IPS DF 6.9 (cell line): ENCODE measurements at places on chromosomes 1 and 21.

DNA sequence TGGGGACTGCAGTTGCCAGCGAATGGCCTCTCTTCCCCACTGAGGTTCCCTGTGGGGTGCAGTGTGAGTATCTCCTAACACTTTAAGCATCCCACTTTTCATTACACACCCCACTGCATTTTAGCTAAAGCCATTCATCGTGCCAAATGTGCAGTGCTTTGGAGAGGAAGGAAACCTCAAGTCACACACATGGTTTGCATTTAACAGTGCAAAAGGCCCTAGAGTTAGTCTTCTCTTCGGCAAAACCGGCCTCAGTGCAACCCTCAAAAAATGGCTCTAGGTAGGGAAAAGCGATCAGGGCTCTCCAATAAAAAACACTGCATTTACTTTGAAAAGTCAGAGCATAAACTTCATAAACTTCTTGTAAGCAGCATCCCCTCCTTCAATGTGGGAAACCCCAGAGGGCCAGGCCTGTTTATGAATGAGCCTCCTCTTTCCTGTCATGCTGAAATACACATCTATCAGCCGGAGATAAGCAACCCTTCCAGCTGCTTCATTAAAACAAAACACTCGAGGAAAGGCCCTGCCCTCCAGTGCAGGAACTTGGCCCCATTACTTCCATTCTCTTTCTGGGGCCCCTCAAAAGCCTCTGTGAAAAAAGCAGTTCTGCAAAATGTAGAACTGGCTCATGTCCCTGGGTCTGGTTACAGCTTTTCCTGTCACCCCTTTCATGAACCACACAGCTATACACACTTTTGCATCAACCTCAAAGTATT lies 184.0 kb downstream of the CDC7 start:
- DNase-seq: no peak

GRCh38 chr1:41913014-41913413 lies 5.7 kb downstream of the HIVEP3 start:
- DNase-seq: no peak

DNA sequence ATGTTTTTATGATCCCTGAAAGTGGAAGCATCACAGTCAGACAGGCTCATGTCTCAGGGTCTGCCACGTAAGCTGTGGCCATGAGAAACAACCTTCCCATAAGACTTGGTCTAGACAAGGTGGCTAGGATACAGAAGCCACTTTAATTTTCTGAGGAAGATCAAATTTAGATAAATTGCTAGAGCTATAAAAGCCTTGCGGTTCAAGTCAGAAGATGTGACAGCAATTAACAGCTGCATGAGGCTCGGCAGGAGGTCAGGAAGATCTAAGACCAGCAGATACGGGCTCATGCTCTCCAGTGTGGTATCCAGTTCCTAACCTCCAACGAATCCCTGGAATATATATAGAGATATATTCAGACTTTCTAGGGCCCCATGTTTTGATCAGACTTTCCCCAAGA lies 577.1 kb downstream of the PLPP3 start:
- no peak for DNase-seq

DNA sequence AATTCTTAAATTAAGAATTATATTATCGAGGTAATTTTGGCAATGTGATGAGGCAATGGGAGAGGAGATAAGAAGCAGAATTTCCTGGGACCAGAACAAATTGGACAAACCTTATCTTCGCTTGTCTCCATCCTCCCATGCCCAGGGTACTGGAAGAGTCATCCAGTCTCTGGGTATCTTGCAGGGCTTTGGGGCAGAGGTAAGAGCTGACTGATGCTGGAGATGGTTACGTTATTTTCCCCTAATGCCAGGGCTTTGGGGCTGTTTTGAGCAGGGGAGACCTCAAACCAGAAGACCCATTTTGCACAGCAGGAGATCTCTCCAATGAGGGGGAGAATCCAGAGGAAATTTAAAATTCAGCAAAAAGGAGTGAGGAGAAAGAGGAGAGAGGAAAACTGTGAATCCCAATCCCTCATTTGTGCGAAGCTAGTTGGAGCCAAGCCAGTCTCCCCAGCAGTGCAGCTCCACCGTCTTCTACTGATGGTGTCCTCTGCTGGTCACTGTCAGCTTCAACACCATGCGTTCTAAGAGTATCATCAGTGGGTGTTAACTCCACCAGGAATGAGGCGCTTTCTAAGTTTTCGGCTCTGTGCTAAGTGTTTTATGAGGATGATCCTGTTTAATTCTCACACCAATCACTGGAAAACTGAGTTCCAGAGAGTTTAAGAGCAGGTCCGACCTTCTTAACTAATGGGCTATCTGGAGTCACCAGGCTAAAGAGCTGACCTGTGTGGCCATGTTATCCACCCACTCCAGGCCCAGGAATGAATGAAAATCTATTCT lies 86.8 kb upstream of the CD34 start:
- peak; percentile 70 for DNase-seq

GRCh38 chr1:23913212-23913880 lies at the start of gene CNR2:
Gene CNR2, minus strand, starts transcription at chr1:23913362. Its CDS starts 37,745 bp downstream, at chr1:23875617.
- no peak for DNase-seq

DNA sequence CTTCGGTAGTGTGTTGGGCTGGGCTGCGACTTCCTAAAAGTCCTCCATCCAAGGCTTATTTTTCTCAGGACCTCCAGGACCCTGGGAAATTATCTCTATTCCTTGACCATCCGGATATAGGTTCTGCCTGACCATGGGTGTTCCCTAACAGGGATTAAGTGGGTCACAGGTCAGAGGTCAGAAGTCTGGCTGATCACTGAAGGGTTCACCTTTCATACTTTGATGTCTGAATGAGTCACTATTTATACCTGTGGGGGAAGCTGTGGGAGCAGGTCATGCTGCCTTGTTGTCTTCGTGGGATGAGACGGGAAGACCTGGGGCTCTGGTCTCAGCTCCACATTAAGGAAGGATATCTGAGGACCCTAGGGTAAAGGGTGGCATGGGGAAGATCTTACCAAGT lies 65.0 kb upstream of the ETV3 start:
- DNase-seq: no peak

DNA sequence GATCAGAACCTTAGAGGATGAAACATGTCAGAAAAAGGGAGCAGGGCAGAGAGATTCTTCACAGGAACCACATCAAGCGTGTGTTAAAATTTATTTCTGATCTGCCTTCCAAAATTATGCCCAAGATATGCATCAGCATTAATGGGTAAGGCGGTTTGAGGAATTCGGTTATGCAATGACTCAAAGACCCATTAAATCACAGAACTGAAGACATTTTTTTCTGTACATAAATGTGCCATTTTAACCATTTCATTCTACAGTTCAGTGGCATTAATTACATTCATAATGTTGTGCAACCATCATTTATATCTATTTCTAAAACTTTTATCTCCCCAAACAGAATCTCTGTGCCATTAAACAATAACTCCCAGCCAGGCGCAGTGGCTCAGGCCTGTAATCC lies 43.4 kb downstream of the CNST start:
- no peak for DNase-seq

GRCh38 chr1:208510192-208510952 lies 266.2 kb upstream of the PLXNA2 start:
- DNase-seq: no peak

DNA sequence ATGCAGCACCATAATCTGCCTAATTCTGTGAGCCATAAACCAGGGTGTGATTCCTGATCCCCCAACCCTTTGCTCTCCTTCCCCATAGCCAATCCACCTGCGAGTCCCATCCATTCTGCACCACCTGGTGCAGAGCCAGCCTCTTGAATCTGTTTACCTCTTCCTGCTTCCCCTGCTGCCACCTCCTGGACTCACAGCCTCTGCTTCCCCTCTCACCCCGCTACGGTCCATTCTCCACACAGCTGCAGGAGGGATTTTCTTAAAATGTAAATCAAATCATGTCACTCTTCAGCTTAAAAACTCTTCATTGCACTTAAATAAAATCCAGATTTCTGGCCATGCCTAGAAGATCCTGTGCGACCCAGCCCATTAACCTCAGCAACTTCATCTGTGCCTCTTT lies 186.7 kb downstream of the FOXD2 start:
- DNase-seq: no peak

DNA sequence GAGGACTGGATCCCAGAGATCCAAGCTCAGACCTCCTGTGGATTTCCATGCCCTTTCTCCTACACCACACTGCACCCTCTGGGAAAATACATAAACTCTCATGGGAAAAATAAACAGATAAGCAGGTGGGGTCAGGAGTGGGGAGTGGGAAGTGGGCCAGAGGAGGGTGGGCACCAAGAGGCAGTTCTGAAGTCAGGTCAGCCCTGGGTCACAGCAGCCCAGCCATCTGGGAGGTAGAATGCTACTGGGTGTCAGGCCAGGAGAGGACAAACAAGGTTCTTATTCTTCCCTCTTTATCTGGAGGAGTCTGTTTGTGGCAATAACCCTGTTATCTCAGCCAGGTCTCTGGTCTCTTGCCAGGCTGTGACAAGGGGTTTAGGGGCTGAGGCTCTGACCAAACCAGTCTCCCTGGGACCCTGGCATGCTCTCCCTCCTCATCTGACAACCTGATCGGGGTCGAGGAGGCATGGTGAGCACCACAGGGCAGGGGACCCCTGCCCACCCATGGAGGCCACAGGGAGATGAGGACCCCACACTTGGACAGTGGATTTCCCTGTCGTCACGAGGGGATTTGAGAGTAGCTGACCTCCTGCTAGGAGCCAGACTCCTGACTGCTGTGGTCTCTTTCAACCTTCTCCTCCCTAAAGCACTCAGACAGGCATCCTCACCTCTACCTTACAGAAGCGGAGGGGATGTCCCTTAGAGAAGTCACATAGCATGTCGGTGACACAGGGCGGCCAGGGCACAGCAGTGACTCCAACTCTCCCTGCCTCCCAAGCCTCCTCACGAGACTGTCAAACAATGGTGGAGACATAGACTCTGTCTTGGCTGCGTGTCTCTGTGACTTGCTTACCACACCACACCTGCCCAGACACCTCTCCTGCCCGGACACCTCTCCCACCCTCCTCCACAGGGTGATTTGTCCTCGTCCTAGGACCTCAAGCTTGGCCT lies 51.3 kb upstream of the IFFO2 start:
- no peak for DNase-seq

DNA sequence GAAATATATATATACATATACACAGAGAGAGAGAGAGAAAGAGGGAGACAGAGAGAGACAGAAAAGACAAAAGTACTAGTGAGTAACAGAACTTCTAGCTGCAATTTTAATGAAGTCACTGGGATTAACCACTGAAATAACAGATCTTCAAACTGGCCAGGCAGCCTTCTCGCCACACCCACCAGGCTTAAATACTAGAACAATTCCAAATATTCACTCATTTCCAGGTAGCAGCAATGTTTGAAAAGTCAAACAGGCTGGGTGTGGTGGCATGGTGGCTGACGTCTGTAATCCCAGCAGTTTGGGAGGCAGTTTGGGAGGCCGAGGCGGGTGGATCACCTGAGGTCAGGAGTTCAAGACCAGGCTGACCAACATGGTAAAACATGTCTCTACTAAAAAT lies 5.2 kb downstream of the PRDX1 start:
- no peak for DNase-seq

DNA sequence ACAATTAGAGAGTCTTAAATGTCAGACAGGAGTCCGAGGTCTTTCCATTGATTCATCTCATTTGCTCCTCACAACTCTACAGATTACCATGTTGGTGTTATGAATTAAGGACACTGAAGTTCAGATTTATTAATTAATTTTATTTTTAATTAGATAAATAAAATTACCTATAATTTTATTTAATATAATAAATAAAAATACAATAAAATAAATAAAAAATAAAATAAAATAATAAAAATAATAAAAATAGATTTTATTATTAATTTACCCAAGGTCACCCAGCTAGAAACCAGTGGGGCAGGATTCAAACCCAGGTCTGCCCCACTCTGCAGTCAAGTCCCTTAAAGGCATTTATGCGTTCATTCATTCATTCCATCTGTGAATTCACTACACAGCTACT lies 72.2 kb downstream of the VWA5B1 start:
- no peak for DNase-seq

- no peak for DNase-seq
Observed at GRCh38 chr1:23751050-23751814, 8.0 kb downstream of the ELOA start.

DNA sequence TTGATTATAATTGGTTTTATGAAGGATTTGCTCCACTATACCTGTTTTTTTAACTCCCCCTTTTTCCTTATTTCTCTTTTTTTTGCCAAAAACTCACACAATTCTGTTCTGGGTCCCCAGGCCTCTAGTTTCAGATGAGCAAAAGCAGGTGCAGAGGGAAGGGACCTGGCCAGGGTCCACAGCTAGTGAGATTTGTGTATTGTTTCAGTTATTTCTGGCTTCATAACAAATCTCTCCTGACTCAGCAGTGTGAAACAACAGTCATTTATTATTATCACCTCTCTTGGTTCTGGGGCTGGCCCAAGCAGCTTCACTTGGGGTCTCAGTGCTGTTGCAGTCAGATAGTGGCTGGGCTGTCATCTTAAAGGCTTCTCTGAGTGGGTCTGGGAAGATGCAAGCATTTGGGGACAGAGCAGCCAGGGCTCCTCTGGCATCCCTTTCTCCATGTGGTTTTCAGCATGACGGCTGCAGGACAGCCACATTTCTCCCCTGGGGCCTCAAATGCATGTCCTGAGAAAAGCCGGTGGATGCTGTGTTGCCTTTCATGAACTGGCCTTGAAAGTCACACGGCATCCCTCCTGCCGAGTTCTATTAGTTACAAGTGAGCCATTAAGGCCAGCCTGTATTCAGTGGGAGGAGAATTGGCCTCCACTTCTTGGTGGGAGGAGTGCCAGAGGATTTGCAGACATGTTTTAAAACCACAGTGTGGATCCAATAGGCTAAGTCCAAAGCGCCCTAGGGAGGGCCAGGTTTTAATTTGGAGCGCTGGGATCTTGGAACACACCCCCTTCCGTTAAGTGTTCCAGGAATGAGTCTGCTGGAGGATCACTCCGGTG lies 137.1 kb downstream of the CAMTA1 start:
- DNase-seq: no peak

DNA sequence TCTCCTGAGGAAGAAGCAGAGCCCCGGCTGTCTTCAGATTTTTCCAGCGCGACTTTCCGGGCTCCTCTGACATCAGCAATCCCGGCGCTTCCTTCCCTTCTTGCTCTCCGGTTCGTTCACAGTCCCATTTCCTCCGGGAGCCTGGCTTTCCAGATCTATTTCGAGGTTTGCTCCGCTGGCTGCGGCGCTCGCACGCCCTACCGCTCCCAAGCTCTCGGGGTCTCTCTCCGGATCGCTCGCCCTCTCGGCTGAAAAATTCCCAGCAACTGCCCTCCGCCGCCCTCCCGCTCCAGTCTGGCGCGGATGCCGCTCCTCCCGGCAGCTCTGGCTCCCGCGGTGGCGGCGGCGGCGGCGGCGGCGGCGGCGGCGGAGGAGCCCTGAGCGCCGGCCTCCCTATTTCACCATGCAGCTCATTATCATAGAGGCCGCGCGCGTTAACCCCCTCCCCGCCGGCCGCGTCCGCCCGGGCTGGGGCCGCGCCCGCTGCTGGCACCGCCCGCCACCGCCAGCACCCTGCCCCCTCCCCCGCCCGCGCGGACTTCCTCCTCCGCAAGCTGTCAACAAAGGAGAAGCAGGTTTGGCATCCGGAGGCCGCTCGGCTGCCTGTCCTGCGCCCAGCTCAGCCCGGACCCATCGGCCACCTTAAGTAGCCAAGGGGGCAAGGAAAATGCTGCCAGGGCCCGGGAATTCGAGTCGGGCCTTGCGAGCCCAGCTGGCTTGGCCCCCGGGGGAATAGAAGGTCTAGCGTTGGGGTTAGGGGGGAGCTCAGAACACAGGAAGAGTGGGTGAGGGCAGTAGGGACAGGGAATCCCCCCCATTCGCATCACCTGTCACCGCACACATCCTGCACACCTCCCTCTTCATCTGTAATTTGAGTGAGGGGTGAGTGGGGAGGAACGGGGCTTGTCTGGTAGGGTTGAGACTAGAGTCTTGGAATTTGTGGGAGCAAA lies at the start of gene PLXNA2:
Gene PLXNA2, minus strand, starts transcription at position 418 of the 950 bp plus-strand sequence. CDS start 26,462 bp downstream, outside the sequence.
- DNase-seq: no peak

GRCh38 chr21:30257773-30258172 lies 25.0 kb downstream of the KRTAP24-1 start:
- DNase-seq: peak; percentile 9
